Germinal center (tissue), 1 donor: ENCODE measurements at places on chromosomes 16 and 17.

DNA sequence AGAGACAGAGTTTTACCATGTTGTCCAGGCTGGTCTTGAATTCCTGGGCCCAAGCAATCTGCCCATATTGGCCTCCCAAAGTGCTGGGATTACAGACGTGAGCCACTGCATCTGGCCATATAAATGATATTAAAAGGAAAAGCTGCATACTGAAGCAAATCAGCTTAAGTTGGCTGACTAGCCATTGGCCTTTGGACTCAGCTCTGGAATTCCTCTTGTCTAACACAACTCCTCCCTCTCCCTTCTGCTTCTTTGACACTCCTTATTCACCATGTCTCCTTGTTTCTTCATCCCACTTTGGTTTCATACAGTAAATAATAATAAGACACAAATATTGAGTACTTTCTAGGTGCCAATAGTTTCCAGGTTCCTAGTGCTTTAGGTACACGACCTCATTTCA is 7.5 kb downstream of the KRT12 start:
- DNase-seq = no peak

DNA sequence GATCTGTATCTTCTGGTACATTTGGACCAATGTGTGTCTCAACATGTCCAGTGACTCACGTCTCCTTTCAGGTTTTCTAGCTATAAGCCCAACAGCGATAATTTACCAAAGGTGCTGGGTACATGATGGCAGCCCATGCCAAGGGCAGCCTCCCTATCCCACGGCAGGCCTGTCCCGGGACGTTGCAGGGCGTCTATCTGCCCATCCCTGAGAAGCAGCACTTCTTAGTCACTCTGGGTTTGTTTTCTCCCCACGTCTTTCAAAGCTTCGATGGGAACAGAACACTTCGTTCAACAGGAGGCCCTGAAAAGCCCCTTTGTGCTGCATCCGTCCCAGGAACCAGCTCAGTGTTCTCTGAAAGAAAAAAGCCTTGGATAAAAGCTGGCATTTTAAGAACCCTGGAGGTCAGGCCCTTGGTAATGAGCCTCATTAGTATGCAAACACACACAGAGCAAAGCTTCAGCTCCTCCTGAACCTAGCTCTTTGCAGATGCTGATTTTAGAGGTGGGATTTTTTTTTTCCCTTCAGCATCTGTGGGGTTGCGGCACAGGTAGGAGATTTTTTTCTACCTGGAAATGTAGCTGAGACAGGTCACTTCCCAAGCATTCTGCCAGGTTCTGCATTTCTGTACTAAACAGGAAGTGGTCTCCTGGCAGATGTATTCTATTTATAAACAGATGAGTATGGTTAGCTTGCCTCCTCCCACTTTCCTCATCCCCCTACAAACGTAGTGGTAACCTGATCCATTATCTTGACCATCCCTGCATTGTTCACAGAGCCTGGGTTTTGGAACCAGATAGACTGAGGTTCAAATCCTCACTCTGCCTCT is 17.5 kb upstream of the MT4 start:
- DNase-seq = no peak

DNA sequence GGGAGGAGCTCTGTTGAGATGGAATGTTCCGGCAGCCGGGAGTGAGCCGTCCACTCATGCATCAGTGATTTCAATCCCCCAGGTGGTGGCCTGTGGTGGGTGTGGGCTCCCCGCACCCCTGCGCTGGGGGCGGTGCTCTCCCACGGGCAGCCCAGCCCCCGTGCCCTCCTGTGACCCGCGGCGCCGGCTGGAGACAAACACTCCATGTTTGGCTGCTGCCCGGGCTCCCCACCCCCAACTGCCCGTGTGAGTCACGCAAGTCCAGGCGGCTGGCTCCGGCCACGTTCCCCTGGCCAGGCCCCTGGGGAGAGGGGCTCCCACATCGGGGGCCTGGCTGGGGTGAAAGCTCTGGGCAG is 29.4 kb downstream of the CACNA1H start:
- no peak for DNase-seq

DNA sequence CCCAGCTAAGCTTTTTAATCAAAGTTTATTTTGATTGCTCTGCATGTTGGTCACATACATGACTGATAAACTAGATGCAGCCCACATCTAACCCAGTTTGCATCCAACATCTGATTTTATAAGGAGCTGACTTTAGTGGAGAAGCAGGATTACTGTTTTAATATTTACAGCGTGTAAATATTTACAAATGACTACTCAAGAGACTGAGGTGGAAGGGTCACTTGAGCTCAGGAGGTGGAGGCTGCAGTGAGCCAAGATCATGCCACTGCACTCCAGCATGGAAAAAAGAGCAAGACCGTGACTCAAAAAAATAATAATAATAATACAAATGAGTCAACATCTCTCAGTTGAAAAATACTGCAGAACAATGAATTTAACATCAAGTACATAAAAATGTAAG is 50.8 kb downstream of the PARN start:
- no peak for DNase-seq

GRCh38 chr16:86338403-86339115 is 171.8 kb upstream of the FOXF1 start:
- no peak for DNase-seq

- no peak for DNase-seq
Observed at GRCh38 chr16:80369138-80369958, 171.4 kb upstream of the DYNLRB2 start.

DNA sequence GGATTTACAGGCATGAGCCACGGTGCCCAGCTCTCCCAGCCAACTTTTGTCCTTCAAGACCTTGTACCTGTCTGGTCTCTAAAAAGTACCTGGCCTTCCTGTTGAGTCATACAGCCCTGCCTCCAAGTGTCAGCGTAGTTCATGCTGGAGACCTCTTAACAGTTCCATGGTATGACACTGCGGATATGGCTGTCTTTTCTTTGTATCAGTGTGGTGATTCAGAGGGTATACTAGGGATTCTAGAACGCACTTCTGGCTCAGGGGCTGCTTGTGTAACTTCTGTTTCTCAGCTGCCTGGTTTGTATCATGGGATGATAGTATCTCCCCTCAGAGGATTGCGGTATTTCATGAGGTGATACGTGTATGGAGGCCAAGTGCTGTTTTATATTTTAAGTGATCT is 2.0 kb upstream of the TMEM11 start:
- no peak for DNase-seq

- DNase-seq = peak; percentile 77
Observed at GRCh38 chr17:10618202-10618635, 38.9 kb downstream of the MYH3 start.

DNA sequence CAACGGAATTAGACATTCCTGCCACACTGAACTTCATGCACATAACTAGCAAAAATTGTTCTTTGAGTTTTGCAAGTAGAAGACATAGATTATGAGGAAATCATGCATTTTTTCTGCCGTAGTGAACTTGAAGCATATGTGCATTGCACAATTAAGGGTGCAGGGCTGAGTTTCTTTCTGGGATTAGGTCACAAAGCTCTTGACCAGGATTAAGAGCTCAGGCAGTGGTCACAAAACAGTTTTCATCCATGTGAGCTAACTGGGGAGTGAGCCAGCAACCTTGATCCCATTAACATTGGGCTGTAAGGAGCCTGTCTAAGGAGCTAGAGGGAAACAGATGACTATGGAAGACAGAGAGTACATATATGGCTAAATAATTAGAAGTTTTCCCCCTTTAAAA is 143.7 kb downstream of the PMP22 start:
- DNase-seq = no peak

DNA sequence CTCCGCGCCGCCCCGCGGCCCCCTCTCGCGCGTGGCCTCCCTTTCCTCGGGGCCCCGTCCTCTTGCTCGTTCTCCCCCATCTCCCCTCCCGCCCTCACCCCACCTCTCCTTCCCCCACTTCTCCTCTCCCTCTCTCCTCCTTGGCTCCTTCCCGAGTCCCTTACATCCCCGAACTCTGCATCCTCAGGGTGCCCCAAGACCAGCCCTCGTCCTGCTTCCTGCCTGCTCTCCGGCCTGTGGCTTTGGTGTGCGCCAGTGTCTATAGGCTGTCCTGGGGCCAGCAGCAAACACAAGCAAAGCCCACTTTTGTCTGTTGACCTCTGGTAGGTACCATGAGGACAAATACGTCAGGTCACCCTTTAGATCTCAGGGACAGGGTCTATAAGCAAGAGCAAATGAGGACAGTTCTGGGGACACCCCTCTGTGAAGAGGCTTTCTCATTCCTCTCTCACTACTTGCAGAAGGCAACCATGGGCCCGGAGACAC is 284 bp upstream of the COPZ2 start:
- no peak for DNase-seq

GRCh38 chr17:57551321-57552079 is 193.6 kb downstream of the CCDC182 start:
- peak; percentile 93 for DNase-seq

GRCh38 chr17:79732804-79733691 is 2.3 kb downstream of the ENPP7 start:
- DNase-seq = peak; percentile 73

- no peak for DNase-seq
Observed at GRCh38 chr16:57138281-57138935, 46.0 kb downstream of the CPNE2 start.

DNA sequence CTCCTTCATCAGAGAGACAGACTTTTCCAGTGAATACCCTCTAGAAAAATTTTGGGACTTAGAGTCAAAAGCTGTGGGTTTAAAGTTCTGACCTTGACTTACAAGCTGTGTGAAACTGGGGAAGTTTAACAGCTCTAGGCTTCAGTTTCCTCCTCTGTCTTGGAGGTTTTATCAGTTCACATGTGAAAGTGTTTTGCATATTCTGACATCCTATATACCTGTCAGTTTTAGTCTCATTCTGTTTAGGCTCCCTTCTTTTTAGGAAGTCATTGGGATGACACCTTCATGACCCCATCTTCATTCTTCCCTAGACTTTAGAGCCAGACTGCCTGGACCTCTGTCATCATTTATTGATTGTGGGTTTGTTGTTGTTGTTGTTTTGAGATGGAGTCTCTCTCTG is 44.4 kb downstream of the YPEL2 start:
- peak; percentile 27 for DNase-seq

DNA sequence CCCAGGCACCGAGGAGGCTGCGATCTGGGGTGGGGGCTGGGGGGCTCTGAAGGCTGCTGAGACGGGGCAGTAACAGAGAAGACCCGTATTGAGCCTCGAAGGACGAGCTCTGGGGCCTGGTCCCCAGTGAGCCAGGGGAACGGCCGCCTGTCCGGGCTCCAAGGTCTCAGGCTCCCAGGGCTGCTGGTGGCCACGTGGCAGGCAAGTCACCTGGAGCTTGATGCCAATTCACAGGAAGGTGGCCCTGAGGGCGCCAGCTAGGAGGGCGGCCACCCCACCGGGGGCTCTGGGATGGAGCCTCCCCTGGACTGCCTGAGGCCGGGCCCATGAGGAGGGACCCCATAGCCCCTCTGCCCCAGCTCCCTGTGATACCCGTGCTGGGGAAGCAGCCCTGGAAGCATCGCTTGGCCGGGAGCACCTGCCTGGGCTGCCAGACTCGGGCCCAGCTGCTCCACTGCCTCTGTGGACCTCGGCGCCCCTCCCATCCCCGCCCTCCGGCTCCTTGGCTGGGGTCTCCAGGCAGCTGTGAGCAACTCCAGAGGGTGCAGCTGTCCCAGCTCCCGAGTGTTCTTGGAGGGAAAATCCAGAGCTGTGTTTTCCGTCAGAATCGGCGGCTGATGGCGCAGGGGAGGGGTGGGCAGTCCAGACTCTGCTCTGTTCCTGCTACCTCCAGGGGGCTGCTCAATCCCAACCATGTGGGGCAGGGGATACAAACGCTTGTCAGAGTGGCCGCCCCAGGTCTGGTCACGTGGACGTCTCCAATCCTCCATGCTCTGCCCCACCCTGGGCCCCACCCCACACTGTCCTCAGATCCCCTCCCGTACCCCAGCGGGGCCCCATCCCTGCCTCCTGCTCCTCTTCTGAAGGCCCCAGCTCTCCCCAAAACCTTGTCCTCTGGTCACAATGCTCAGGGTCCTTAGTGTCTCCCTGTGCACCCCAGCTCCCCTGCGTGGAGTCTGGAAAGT is 67.2 kb upstream of the GNG13 start:
- DNase-seq = no peak

DNA sequence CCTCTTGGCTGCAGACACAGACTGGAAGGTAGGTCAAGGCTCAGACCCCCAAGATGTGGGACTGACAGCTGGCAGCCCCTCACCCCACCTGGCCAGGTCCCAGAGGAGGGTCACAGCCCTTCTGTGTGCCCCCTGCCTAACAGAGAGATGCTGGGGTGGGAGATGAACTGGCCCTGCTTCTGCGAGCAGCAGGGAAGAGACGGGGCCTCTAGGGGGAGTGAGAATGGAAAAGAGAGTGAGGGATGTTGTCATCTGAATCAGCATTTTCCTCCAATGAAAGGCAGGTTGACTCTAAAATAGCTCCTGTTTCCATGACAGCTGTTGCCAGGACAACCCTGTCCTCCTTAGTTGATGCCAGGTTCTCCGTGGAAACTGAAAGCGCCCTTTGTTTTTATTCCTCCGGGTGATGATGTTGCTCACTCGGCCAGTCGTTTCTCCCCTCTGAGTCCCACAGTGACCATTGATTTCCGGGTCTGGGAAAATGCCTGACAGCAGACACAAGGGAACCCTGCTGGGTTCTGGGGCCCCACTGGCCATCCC is 4.9 kb upstream of the NDRG4 start:
- DNase-seq = peak; percentile 69
